ENCODE measurements at places on chromosomes 11 and 22.

DNA sequence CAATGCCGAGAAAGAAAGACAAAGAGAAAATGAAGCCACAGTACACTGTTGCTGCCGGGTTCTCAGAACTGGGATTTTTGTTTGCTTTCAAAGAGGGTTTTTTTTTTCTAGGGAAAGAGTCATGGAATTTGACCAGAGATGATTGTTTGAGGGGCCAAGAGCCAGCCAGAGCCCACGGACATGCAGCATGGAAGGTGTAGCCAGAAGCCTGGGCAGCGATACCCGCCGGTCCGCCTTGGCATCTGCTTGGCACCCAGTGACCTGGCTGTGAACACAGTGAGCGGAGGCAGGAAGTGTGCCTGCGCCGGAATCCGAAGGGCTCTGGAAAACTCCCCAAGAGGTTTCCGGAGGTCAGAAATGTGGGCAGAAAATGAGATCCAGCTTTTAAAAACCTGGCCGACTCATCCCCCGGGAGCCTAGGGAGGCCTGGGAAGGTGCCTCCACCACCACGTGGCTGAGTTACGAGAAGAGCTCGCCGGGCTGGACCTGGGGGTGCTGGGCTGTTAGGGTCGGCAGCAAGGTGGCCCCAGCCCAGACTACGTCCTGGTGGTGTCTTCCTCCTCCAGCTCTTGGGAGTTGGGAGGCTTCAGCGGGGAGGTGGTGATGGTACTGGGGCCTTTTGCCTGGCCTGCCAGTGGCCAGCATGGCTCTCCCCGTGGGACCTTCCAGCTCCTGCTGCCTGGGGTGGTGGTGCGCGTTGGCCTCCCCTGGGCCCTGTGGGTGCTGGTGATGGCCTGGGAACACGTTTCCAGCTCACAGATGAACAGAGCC is 61.6 kb upstream of the PPARA start:
- DNase-seq = no peak

DNA sequence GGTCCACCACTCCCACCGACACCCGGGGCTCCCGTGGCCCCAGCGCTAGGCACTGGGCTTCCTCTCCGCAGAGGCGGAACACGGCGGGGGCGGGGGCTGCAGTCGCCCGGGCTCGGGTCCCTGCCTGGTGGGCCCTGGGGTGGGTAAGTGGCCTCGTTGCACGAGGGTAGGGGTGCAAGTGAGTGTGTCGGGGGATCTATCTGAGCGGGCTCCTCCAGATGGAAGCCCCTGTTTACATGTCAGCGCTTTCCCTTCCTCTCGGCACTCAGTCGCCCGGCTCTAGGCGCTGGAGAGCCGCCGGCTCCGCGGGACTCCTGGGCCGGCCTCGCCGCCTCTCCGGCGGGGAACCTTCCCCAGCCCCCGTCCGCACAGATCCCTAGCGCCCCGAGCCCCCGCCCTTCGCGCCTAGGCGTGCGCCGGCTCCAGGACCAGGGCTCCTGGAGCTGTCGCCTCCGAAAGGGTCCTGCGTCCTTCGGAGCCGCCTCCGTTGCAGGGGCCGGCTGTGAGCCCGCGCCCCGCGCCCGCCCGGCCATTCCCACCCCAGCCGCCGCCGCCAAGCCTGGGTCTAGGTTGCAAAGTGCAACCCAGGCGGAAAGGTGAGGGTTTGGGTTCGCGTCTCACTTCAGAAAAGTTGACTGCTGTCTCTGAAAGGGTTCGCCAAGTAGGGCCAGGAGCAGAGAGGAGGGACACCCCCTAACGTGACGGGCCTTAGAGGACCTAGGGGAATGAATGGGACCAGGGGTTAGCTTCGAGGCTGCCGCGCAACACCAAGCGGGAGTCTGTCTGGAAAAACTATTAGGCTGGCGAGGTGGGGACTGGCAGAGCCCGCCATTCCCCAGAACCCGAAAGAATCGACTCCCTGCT is 978 bp downstream of the FLI1 start:
- no peak for DNase-seq

DNA sequence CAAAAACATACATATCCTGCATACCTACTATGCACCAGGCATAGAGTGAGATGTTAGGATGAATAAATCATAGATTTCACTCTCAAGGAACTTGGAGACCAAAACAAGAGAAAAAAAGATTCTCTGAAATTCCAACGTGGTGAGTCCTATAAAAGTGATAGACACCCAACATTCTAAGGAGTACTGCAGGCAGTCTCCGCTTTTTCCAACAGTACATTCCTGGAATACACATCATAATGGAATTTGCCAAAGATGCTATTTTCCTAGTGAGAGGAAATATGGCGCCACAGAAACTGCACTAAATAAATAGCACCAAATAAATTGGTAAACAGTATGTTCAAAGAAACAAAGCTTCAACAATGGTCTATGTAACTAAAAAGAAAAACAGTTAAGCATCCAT is 6.0 kb downstream of the TMEM123 start:
- DNase-seq = no peak

DNA sequence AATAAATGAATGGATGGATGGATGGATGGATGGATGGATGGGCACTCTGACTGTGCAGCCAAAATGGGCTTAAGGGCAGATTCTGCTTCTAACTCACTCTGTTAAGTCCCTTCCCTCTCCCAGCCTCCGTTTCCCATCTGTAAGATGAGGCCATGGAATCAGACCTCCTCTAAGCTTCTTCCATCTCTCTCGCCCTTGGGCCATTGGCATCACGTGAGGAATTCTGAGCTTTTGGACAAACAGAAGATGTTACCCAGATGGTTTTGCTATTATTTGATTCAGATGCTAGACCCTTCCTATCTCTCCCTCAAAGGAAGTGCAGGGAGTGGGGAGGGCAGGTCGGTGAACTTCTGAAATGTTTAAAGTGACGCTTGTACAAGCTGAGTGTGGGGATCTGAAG is 4.0 kb upstream of the CYTH4 start:
- DNase-seq = no peak

- no peak for DNase-seq
Observed at GRCh38 chr11:75465701-75466531, 32.9 kb upstream of the KLHL35 start.

- no peak for DNase-seq
Observed at GRCh38 chr11:8063324-8063723, 17.7 kb upstream of the TUB start.
